ENCODE measurements at places on chromosomes 2 and 18. TPM values are rescaled to one million over a fixed set of nuclear protein-coding genes. Genes with fewer than 3 reads are reported as not detected.

- no peak for DNase-seq
Measured at GRCh38 chr2:150140777-150141176, 346.7 kb downstream of the RND3 start.

- DNase-seq: no peak
Measured at GRCh38 chr18:13376298-13376840, 157.8 kb downstream of the LDLRAD4 start.

GRCh38 chr2:168699844-168700417 lies 102.5 kb upstream of the NOSTRIN start:
- no peak for DNase-seq

GRCh38 chr18:48660346-48661228 lies 121.8 kb downstream of the CTIF start:
- DNase-seq: no peak

- DNase-seq: no peak
Measured at GRCh38 chr18:14916851-14917250, 168.9 kb downstream of the ANKRD30B start.

DNA sequence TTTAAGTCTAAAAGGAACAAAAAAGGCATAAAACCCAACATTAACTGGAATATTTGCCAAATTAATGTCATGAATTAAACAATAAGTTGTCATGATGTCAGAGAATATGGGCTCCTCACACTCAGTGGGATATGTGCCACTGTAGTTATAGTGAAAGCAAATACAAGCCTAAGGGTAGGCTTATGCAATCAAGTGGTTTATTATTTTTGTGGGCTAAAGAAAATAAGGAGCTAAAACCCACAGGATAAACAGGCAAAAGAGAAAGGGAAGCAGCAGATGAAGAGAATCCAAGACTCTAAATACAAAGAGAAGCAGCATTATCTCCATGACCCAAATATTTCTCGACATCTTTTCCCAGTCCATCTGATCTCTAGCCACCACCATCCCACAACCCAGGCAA lies 17.5 kb downstream of the YWHAQ start:
- peak; percentile 82 for DNase-seq

The CCDC148 gene
- total RNA-seq: 0.78 TPM

Data from cardiac muscle cell (in vitro differentiated cells and primary cell).